Muscle of leg (tissue), 16 donors: ENCODE measurements at places on chromosomes 7 and 10. TPM values are rescaled to one million over a fixed set of nuclear protein-coding genes. Genes with fewer than 3 reads are reported as not detected.
A peak's percentile ranks its signal among the peaks of the same experiment; 100 is the strongest.

Gene CLDN4
- total RNA-seq = 0.27 TPM

Gene EPO
- total RNA-seq = not detected

Gene CALN1
- 1.8 TPM for total RNA-seq

Gene UNC5B
- total RNA-seq = 6.4 TPM

Gene TMEM213
- not detected for total RNA-seq

Gene CYP2C18
- not detected for total RNA-seq

Gene PLEKHS1
- total RNA-seq = 0.04 TPM

Gene CALHM3
- total RNA-seq = not detected

Gene WASHC2C
- total RNA-seq = 21.1 TPM

DNA sequence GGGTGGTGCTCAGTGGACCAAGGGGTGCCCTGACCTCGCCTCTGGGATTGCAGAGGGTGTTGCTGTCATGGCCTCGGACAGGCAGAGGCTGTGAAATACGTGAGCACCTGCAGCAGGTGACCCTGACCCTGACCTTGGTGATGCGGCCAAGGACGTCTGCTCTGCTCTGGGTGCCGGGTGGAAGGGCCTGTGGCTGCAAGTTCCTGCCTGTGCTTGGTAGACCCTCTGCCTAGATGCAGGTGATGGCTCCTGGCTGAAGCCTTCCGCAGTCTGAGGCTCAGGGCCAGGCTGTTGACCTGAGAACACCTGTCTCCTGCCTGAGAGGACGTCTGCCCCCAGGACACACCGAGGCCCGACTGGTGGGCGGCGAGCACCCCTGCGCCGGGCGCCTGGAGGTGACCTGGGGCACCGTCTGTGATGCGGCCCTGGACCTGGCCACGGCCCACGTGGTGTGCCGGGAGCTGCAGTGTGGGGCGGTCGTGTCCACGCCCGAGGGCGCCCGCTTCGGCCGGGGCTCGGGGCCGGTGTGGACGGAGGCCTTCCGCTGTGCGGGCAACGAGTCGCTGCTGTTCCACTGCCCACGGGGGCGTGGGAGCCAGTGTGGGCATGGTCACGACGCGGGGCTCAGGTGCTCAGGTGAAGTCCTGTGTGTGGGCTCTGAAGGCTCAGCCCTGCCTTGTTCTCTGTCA is 4.4 kb downstream of the SCART1 start:
- H3K27ac ChIP-seq = no peak overlapping the region
- H3K27me3 ChIP-seq = no peaks in the 10 kb centered on the region
- H3K4me1 ChIP-seq = no peaks in the 10 kb centered on the region

DNA sequence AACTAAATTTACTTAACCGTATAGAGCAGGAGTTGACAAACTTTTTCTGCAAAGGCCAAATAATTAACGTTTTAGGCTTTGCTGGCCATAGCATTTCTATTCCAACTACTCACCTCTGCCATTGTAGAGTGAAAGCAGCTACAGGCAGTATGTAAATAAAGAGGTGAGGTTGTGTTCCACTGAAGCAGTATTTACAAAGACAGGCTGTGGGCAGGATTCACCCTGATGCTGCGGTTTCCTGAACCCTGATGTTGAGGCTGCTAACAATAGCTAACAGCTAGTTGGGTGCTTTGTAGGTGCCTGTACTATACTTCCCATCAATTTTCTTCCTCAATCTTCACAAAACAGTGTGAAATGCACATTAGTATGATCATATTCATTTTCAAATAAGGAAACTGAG is 47.0 kb upstream of the LAMB1 start:
- no peak for DNase-seq
- H3K27me3 ChIP-seq = no peaks in the 10 kb centered on the region
- H3K4me1 ChIP-seq = no peaks in the 10 kb centered on the region
- H3K36me3 ChIP-seq = no peaks in the 10 kb centered on the region

DNA sequence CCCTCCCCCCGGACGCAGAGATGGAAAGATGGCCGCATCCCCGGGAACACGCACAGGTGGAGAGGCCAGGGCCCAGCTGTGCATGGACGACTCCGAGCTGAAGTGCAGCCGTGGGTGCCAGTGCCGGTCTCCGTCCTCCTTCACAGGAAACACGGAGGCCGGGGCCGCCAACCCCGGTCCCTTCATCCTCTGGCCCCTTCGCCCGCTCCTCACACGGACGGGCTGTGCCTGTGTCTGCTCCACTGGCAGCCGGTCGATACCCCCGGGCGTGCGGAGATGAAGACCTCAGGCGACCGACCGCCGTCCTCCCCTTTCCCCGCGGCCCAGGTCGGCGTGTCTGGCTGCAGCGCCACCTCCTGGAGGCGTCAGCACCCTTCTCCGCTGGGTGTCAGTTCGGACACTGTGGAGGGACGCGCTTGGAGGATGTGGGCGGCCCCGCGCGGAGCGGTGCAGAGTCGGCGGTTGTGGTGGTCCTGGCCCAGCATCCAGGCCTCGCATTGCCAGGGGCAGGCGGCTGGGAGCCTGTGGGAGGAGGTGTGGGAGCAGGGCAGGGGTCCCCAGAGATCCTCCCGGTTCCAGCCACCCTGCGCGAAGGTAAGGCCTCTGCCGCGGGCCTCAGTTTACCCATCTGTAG is 9.9 kb downstream of the ZNF511 start:
- H3K27ac ChIP-seq = no peak overlapping the region
- H3K27me3 ChIP-seq = peaks cover 21% of the 10 kb centered on the region
- peak overlapping the region; percentile 21 for H3K4me3 ChIP-seq

DNA sequence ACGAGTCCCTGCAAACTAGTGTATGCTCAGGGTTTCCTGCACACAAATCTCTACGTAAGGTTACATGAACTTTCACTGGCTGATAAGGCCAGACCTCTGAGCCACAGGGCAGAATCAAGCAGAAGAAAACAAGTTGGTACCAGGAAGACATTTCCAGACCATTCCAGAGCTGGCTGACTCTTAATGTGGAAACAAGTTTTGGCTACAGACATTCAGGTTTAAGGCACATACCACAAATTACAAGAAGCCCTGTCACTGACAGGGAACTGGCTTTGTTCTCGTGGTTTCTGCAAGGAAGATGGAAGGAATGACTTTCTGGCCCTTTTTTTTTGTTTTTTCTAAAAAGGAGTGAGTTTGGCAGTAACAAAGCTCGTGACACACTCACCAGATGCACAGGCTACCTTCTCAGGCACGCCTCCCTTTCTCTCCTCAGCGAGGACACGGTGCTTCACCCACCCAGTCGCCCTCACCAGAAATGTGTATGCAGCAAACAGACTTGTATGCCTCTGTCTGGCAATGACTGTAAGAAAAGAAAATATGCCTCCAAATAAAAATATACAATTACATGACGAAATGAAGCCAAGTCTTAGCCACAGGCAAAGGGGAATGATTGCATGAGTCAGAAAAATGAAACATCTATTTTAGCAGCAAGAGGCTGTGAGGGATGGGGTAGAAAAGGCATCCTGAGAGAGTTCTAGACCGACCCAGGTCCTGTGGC is 22.6 kb downstream of the PLAC9 start:
- DNase-seq = peak; percentile 87
- peaks cover 28% of the 10 kb centered on the region for H3K4me1 ChIP-seq
- peaks cover 80% of the 10 kb centered on the region for H3K36me3 ChIP-seq

DNA sequence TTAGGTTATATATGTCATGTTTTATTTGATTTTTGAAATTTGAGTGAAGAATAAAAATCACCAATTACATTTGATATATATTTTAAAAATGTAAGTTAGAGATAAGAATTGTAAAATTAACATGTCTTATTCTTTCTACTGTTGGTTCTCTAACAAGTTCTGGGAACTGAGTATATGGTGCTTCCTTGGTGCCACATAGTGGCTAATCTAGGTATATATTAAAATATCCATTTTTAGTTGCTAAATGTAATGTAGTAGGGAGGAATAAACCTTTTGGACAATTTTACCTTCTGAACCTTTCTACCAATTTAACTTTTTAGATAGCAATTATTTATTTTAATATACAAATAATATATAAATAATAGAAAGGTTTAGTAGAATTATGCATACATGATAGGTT is 17.5 kb downstream of the CFAP69 start:
- no peak overlapping the region for H3K4me3 ChIP-seq
- H3K27ac ChIP-seq = no peak overlapping the region
- H3K36me3 ChIP-seq = no peaks in the 10 kb centered on the region
- peak; percentile 42 for DNase-seq
- no peaks in the 10 kb centered on the region for H3K4me1 ChIP-seq
- no peaks in the 10 kb centered on the region for H3K27me3 ChIP-seq

GRCh38 chr7:15280078-15280733 is 281.6 kb downstream of the AGMO start:
- peaks cover 19% of the 10 kb centered on the region for H3K4me1 ChIP-seq
- no peaks in the 10 kb centered on the region for H3K36me3 ChIP-seq
- no peaks in the 10 kb centered on the region for H3K27me3 ChIP-seq
- DNase-seq = peak; percentile 53

DNA sequence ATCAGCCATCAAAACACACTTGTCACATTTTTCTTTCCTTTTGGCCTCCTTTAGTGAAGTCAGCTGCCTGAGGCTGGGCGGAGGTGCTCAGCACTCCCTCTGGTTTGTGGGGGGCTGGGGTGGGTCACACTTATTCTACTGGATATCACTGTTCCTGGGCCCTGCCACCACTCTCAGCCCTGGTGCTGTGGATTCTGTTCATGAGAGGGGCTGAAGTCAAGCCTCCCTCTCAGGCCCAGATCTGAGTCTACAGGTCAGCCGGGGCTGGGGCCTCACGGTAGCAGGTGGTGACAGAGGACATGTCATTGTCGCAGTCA is 180.8 kb upstream of the TNS3 start:
- H3K36me3 ChIP-seq = no peaks in the 10 kb centered on the region
- no peaks in the 10 kb centered on the region for H3K27me3 ChIP-seq
- no peak overlapping the region for H3K27ac ChIP-seq
- no peak overlapping the region for H3K4me3 ChIP-seq

GRCh38 chr7:117673839-117674238 is 194.0 kb downstream of the CFTR start:
- no peaks in the 10 kb centered on the region for H3K4me1 ChIP-seq
- no peak overlapping the region for H3K27ac ChIP-seq
- H3K4me3 ChIP-seq = no peak overlapping the region
- H3K27me3 ChIP-seq = no peaks in the 10 kb centered on the region
- H3K36me3 ChIP-seq = no peaks in the 10 kb centered on the region
- DNase-seq = peak; percentile 15

DNA sequence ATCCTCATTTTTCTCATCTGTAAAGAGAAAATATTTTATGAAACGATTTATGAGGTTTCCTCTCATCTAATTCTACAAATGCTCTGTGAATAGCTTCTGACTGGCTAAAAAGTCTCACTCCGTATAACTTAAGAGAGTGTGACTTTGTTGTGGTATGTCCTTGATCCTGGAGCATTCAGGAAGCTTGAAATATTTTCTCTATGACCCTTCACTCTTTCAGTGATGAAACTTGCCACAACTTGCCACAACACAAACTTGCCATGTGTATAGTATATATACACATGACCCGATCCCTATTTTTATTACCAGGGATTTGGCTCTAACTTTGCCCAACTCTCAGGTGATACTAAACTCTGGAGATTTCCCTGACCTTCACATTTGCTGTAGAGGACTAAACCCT is 74.1 kb downstream of the TES start:
- H3K4me1 ChIP-seq = no peaks in the 10 kb centered on the region
- H3K27me3 ChIP-seq = no peaks in the 10 kb centered on the region
- DNase-seq = no peak
- H3K36me3 ChIP-seq = no peaks in the 10 kb centered on the region
- no peak overlapping the region for H3K4me3 ChIP-seq

- H3K4me3 ChIP-seq = no peak overlapping the region
- no peaks in the 10 kb centered on the region for H3K36me3 ChIP-seq
- no peaks in the 10 kb centered on the region for H3K27me3 ChIP-seq
- no peak for DNase-seq
- H3K27ac ChIP-seq = no peak overlapping the region
- H3K4me1 ChIP-seq = peaks cover 13% of the 10 kb centered on the region
Observed at GRCh38 chr10:110011681-110012080, 3.9 kb downstream of the ADD3 start.

GRCh38 chr7:127322351-127322750 is 69.6 kb upstream of the GRM8 start:
- no peaks in the 10 kb centered on the region for H3K27me3 ChIP-seq
- H3K36me3 ChIP-seq = no peaks in the 10 kb centered on the region
- no peak overlapping the region for H3K4me3 ChIP-seq
- no peaks in the 10 kb centered on the region for H3K4me1 ChIP-seq

DNA sequence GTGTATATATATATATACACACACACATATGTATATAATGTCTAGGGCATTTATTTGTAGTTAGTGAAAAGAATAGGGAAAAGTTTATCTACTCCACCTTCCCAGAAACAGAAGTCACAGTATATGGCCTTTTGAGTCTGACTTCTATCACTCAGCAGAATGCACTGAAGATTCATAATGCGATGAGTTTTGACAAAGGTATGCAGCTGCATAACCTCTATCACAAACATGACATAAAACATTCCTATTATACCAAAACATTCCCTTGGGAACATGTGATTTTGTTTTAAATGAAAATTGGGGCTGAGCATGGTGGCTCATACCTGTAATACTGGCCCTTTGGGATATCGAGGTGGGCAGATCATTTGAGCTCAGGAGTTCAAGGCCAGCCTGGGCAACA is 137.3 kb upstream of the EEPD1 start:
- peaks cover 12% of the 10 kb centered on the region for H3K4me1 ChIP-seq
- H3K4me3 ChIP-seq = no peak overlapping the region
- H3K27me3 ChIP-seq = no peaks in the 10 kb centered on the region
- H3K27ac ChIP-seq = no peak overlapping the region
- DNase-seq = no peak
